NCI-H2171 (cell line): ENCODE measurements at places on chromosomes 3 and 15.

DNA sequence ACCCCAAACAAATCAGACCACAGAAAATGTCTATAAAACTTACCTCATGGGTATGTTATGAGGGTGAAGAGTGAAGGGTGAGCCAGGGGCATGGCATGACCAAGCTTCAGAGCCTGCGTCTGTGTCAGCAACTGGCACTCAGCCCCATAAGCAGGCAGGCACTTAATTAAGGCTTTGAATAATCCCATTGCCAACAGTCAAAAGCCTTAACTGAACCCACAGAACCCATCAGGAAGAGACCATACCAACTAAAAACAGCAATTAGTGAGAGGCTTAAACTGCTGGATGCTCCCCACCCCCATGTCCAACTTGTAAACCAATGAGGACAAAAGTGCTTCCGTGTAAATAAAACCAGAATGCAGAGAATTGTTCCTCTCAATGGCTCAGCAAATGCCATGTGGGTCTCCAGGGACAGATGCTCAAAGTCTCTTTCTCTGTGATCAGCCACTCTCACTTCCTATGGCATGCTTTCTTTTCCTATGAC is 126.0 kb downstream of the MYLK start:
- no peak for DNase-seq

DNA sequence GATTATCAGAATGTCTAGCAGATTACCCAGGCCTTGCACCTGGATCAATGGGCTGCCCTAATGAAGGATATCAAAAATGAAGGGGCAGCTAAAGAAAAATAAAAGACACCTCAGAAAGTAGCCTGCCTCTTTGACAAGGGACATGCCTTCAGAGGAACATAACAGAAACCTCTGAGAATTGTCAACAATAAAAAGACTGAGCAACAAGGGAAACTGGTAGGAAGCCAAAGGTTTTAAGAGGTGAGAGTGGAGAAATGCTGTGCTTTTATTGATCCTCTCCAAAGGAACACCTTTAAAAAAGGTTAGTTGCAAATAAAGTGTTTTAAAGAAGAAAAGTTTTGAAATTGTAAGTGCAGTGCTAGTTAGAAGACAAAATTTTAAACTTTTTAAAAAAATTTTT is 187.8 kb upstream of the TTC14 start:
- no peak for DNase-seq

- no peak for DNase-seq
These were observed 219.4 kb upstream of the ROBO2 start for GRCh38 chr3:76820481-76820880.

DNA sequence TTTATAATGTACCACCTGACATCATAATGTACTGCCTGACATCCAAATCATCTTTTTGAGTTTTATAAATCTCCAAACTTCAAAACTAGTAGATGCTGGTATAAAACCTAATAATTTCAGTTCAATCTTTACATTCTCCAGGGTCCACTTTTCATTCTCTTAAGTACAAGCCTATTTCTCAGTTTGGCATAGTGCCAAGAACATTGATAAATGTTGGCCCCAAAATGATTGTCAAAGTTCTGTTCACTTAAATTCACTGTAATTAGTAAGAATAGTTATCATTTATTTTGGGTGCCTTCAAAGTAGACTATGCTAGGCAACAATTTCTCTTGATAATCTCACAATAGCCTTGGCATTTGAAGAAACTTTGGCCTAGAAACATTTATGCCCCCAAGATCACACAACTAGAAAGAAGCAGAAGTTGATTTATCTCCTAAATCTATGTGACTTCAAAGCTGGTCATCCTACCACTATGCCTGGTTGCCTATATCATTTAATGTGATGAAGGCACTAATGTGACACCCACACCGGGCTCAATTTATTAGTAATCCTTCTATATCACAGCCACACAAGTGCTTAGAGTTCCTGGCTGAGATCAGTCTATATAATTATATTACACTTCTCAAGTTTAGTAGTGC is 101.7 kb downstream of the ZNF609 start:
- no peak for DNase-seq

DNA sequence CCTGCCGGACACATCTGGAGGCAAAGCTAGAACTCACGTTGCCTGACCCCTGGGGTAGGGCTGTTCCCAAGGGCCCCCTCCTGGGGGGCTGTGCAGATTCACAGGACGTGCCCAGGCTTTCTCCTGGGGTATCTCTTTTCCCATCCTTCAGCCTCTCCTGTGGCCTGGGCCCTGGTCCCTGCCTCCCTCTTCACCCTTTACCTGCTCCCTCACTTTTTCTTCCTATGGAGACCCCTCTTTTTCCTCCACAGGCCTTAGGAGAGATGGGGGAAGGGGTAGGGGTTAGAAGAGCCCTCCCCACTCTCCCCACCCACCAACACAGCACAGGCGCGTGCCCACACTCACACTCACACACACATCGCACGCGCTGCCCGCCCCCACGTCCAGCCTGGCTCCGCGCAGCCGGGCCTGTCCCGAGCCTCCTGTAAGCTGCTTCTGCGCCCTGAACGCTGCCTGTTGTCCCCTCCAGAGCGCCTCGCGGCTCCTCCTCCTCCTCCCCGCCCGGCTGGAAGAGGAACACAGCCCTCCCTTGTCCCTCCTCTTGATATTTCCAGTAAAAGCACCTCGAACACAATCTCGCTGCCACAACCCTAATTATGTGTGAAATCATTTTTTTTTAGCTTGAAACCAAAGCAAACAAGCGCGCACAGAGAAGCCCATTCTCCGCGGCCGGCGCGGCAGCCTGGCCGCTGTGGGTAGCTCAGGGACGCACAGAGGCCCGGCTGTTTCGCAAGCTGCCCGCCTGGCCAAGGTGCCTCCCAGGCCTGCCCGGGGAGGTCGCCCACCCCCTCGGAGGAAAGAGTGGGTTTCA is 33.9 kb upstream of the ACAN start:
- DNase-seq, result no peak

DNA sequence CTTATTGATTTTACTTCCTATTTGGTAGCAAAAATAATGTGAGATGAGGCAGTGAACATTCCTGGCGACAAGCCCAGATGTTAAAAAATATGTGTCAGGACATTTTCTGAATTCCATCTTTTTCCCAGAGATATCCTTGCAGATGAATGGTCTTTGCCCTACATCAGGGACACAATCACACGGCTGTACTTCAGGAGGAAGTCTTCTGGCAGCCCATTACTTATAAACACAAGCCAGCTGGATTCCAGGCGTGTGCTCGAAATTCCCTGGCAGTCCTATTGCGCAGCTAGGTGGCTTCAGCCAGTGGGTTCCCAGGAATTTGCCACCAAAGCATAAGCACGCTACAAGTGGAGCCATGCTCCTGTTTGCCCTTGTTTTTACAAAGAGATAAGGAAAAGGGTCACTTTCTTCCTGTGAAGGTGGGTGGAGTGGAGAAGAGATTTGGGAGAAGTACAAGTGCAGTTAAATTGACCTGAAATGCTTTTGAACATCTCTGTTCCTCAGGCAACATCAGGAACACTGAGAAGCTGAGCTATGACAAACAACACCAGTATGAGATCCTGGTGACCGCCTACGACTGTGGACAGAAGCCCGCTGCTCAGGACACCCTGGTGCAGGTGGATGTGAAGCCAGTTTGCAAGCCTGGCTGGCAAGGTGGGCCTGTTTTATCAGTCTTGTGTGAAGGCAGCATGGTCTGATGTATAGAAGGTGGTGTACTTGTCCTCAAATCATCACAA is 257.1 kb upstream of the TRIM42 start:
- DNase-seq, result no peak

DNA sequence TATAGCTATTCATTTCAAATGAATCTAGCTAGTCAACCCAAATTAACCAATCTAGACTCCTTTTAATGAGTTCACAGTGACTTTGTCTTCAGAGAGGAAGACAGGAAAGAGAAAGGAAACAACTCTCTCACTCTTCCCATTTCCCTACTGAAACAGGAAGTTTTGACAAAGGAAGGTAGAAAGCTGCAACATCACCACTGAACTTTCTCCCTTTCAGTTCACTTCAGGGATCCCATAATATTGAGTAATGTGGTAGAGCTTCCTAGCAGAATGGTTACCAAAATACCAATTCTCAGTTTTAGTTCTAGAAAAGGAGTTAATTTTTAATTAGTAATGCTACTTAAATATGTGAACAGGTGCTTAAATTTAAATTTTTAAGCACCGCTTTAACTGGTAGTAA is 7.5 kb downstream of the VPS13C start:
- no peak for DNase-seq

GRCh38 chr3:115099986-115100571 is 47.0 kb downstream of the ZBTB20 start:
- DNase-seq, result no peak

- no peak for DNase-seq
These were observed 183.5 kb downstream of the RYR3 start for GRCh38 chr15:33494306-33494705.

GRCh38 chr15:69017978-69018377 is 3.5 kb downstream of the NOX5 start:
- DNase-seq, result no peak

- DNase-seq, result no peak
These were observed 234.7 kb downstream of the TIGIT start for GRCh38 chr3:114528517-114528916.

DNA sequence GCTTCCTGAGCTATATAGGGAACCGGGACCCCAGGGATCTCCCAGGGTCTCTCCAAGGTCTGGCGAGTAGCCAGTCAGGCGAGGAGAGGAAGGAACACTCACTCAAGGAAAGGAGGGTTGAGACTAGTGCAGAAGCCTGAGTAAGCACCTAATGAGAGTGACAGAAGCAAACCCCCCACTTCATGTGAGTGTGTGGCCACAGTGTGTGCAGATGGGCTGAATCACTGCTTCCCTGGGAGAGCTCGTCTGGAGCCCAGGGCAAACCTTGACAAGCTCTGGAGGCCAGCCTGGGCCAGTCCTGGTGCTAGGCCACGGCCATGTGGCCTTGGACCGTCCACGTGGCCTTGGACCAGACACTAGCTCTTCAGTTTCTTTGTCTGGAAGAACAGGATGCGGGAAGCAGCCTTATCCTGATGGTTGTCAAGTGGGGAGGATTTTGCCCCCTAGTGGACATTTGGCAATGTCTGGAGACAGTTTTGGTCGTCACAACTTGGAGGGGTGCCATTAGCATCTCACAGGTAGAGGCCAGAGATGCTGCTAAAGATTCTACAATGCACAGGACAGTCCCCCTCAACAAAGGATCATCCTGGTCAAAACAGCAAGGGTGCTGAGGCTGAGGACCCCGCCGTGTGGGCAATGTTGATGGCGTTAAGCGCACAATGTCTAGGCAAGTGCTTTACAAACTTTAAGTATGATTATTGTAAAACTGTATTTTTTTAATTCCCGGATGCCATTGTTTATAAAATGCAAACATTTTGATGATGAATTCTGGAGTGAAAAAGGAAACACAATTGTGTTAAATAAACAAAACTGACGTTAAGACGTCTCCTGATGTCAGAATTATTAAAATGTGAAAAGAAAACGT is 34.8 kb upstream of the CTSH start:
- DNase-seq, result no peak

- no peak for DNase-seq
These were observed 13.1 kb upstream of the TRMT10C start for GRCh38 chr3:101548527-101549105.

GRCh38 chr3:169218314-169218983 is 445.1 kb downstream of the MECOM start:
- DNase-seq, result no peak

GRCh38 chr3:188137051-188137450 is 16.9 kb upstream of the LPP start:
- no peak for DNase-seq

- DNase-seq, result no peak
These were observed 59.2 kb downstream of the EXOG start for GRCh38 chr3:38555149-38555840.

GRCh38 chr15:90035095-90035839 is 34.1 kb downstream of the ZNF710 start:
- DNase-seq, result no peak

DNA sequence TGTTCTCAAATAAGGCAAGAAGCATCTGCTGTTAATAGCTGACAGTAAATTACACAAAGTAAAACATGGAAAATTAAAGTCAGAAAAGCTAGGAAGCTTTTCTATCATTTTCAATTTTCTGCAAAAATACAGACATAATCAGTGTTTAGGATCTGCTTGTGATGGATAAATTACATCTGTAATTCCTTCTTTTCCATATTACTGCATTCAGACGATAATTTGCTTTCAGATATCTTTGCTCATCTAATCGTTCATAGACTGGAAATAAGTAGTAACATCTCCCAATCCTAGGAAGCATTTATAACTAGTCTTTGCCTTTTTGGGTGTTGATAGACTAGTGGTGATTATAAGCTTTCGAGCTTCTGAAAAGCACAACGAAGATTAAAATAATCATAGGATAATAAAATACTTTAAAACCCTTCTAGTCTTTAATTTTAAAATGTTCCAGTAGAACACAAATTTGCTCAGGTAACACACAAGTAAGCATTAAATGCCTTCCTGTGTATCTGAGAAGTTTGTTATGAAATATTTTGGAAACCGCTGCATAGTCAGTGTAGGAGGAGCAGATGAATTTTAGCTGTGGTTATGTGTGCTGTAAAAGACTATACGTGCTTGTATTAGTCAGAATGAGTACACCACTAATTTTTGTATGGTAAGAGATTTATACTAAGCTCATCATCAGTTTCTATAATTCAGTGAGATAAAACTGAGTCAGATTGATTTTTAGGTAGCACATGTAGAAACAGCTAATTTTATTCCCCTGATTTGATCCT is 41.0 kb downstream of the MBNL1 start:
- DNase-seq, result no peak

- DNase-seq, result no peak
These were observed 29.3 kb upstream of the SH3BP5 start for GRCh38 chr3:15361494-15362214.

- no peak for DNase-seq
These were observed 28.6 kb downstream of the KLHL6 start for GRCh38 chr3:183526838-183527427.

DNA sequence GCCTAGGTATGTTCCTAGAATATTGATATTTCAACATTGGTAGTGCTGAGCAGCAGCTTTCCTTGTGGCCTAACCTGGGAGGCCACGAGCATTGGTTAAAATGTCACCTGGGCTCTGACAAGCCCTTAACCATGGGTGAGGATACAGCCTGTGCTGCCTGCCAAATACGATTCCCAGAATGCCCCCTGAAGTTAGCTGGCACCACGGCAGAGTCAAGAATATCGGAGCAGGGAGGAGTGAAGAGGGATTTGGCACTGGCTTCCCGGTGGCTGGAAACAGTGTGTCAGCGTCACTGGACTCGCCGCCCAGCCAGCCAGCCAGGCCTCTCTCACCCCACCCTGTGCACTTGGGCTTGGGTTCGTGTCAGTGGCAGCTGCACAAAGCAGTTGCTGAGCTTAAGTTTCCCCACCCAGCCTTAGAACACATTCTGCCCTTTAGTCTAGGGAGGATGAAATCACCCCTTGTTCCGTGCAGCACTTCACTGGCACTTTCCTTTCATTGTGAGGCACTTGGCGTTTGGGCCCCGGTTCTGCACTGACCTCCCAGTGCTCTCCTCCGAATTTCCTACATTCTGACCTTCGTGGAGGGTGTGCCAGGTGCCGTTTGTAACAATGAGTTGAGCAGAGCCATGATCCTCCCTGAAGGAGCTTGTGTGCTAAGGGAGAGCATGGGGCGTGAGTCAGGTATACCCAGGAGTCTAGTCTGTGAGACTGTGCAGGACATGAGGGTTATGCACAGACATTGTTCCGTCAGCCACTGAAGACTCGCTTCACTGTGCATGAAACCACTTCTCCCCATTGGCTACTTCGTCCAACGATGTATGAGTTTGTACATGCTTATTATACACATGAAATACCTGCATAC is 152.8 kb upstream of the BHLHE40 start:
- DNase-seq, result no peak

GRCh38 chr15:80333261-80333660 is 70.9 kb upstream of the ARNT2 start:
- no peak for DNase-seq

- DNase-seq, result no peak
These were observed 2.7 kb upstream of the CRELD1 start for GRCh38 chr3:9930804-9931418.

- DNase-seq, result no peak
These were observed 31.1 kb downstream of the FAH start for GRCh38 chr15:80183886-80184285.
